ENCODE measurements at places on chromosomes 2 and 18.

GRCh38 chr2:237139123-237139675 is 53.5 kb downstream of the COPS8 start:
- no peak for DNase-seq

DNA sequence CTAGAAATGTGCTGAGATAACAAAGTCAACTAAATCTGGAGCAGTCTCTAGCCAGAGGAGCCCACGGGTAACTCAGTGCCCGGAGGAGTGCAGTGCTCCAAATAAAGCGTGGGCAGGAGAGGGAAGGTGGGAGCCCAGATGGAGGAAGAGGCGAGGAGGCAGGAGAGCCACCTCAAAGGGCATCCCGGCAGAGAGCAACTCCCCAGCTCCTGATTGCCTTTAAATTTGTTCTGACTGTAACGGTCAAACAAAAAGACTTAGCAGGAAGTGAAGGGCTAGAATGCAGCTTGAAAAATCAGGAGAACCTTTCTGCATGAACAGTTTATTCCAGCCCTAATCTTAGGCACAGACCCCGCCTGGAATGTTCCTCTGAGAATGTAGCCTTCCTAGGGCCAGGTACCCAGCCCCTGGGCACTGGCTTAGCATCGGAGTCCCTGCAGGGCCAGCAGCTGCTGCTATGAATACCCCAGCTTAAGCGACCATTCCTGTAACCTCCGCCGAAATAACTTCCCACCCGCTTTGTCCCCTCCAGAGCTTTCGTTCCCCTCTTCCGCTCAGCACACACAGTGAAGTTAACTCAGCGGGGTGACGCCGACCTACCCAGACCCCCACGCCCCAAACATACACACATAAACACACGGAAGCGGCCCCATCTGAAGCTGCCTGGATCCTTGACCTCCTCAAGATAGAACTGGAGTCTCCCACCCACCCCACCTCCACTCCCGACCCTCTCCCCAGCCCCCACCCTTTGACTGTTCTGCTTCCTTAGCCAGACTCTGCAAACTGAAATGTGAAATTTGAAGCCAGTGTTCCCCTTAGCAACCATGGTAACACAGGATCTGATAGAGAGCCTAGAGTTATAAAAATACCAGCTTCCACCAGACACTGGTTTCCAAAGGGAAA is 123.2 kb downstream of the SMAD7 start:
- DNase-seq: no peak

GRCh38 chr2:95074663-95075439 is 46.8 kb downstream of the MRPS5 start:
- DNase-seq: no peak

DNA sequence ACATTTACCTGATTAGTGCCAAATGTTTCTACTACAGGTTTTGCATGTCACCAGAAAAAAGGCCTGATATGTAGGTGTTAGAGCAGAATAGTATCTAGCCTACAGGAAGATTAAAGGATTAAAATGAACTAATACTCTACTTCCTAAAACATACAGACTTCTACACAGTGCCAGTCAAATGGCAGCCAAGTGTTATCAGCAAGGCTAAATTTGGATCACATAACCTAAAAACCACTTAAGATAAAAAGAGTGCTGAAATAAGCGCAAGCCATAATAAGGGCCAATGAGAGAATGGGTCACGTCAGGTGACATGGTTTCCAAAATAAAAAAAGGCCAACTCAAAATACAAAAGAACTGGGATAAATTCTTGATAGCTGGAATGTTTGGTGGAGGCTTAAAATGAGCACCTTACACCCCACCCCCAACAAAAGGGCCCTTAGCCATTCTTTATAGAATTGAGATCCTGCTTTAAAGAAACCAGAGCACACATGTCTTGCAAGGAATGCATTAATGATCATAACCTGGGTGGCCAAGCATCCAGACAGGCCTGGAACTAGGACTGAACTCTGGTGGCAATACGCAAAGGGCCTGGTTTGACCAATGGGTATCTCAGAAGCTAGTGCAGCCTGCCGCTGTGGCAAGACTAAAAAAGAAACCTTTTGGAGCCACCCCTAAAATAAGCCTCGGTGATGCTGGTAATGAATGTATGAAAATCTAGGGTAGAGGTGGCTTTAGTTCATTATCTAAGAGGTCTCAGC is 32.4 kb downstream of the IRS1 start:
- DNase-seq: no peak

DNA sequence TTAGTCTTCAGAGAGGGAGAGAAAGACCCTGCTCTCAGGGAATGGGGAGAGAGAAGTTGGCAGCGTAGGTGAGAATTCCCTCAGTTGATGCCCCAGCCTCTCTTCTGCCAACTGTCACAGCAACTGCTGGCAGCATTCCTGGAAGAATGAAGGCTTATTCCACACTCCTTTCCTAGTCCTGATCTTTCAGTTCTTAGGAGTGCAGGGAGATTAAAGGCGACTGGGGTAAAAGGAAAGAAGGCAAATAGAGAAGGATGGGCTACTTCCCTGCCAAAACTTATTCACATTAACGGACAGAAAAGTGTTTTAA is 65.9 kb upstream of the ACAA2 start:
- no peak for DNase-seq

- DNase-seq: no peak
These were observed 491.0 kb downstream of the SOX11 start for GRCh38 chr2:6183226-6183625.

Measured in stimulated activated CD8-positive, alpha-beta memory T cell treated with anti-CD3 and anti-CD28 coated beads, Interleukin-12 subunit alpha, Interleukin-12 subunit beta, amount 100 ng/mL, for 4 hours (primary cell).